Fibroblast of pulmonary artery (primary cell): ENCODE measurements at places on chromosomes 2 and 18.
A peak's percentile ranks its signal among the peaks of the same experiment; 100 is the strongest.

DNA sequence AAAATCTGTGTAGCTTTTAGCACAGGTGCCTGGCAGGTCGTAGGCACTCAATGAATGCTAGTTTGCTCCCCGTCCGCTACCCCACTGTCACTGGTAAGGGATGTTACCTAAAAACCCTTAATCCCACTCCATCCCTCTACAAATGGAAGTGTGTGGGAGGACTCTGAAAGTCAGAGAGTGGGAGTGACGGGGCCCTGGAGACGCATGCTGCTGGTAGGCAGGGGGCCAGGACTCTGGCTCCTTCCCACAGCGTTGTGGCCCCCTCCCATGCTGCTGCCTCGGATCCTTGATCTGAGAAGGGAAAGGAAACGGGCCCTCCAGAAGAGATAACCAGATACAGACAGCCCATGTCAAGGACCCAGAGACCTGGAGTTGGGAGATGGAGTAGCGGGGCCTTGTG lies 249.3 kb downstream of the HAUS1 start:
- no peak for DNase-seq

DNA sequence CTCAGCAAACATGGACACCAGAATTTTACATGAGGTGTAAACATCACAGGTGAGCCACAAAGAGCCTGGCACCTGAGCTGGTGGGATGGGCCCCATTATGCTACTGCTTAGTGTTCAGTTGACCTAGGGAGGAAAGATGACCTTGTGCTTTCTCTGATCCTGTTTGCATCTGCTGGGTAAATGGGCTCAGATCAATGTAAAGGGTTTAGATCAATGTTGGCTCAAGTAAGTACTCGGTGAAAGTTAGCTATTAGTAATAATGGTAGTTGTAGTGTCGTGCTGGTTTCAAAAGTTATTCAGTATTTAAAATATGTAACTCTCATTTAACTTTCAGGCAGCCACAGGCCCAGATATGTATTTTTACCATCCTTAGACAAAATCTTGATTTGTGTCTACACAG lies 19.8 kb downstream of the ABHD3 start:
- DNase-seq = no peak

GRCh38 chr2:62192811-62193210 lies 3.1 kb upstream of the B3GNT2 start:
- no peak for DNase-seq

GRCh38 chr2:61689568-61689967 lies 151.4 kb upstream of the XPO1 start:
- peak; percentile 36 for DNase-seq

GRCh38 chr2:117963446-117963845 lies 50.4 kb downstream of the CCDC93 start:
- DNase-seq = no peak
